ENCODE measurements at places on chromosomes 2 and 18.

GRCh38 chr2:70703900-70704549, 64.0 kb downstream of the ADD2 start:
- H3K27ac ChIP-seq: no peak overlapping the region
- peak; percentile 29 for DNase-seq
- peaks cover 2% of the 10 kb centered on the region for H3K4me1 ChIP-seq
- no peak overlapping the region for H3K4me3 ChIP-seq
- no peaks in the 10 kb centered on the region for H3K36me3 ChIP-seq
- no peaks in the 10 kb centered on the region for H3K27me3 ChIP-seq

- DNase-seq: no peak
- no peaks in the 10 kb centered on the region for H3K36me3 ChIP-seq
- no peak overlapping the region for H3K4me3 ChIP-seq
- H3K4me1 ChIP-seq: no peaks in the 10 kb centered on the region
- no peak overlapping the region for H3K27ac ChIP-seq
These were observed 176.1 kb upstream of the DLGAP1 start for GRCh38 chr18:4631239-4631638.

DNA sequence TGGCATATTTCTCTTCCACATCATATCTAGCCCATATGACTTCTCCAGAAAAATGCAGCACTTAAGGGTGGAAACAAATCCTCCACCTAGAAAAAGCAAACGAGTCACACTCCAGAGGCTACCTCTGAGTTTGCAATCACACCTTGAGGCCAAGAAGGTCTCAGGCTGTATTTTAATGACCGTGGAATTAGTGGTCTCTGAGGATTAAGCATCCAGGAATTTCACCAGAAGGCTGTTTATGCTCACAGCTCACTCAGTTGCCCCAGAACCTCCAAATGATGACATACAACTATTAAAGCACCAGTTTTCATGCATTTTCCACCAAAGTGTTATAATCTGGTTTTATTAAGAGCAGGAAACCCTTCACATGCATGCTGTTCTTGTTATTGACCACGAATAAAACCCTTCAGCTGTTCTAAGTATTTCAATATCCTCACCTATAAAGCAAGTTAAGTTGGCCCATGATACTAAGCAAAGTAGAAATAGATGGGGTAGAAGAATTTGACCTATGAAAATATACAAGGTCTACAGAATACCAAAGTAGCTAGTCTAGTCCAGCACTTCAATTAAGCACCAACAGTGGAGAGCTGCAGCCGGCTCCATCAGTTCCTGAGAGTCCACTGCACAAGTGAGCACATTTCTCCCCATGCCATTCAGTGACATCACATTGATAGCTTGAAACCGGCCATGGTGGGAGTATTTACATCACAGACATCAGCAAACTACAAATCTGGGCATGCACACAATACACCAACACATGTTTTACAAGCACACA, 39.5 kb upstream of the SLC14A1 start:
- H3K36me3 ChIP-seq: no peaks in the 10 kb centered on the region
- no peak overlapping the region for H3K4me3 ChIP-seq
- no peak overlapping the region for H3K27ac ChIP-seq
- peaks cover 8% of the 10 kb centered on the region for H3K27me3 ChIP-seq

- DNase-seq: no peak
- no peak overlapping the region for H3K4me3 ChIP-seq
- no peaks in the 10 kb centered on the region for H3K27me3 ChIP-seq
- peaks cover 2% of the 10 kb centered on the region for H3K4me1 ChIP-seq
- no peak overlapping the region for H3K27ac ChIP-seq
- H3K36me3 ChIP-seq: peaks cover 4% of the 10 kb centered on the region
These were observed 37.2 kb downstream of the ZBTB7C start for GRCh38 chr18:48371854-48372602.

GRCh38 chr2:174180165-174180724, 68.1 kb downstream of the OLA1 start:
- no peaks in the 10 kb centered on the region for H3K27me3 ChIP-seq
- H3K27ac ChIP-seq: no peak overlapping the region
- H3K4me1 ChIP-seq: peaks cover 23% of the 10 kb centered on the region
- no peak for DNase-seq
- no peak overlapping the region for H3K4me3 ChIP-seq

DNA sequence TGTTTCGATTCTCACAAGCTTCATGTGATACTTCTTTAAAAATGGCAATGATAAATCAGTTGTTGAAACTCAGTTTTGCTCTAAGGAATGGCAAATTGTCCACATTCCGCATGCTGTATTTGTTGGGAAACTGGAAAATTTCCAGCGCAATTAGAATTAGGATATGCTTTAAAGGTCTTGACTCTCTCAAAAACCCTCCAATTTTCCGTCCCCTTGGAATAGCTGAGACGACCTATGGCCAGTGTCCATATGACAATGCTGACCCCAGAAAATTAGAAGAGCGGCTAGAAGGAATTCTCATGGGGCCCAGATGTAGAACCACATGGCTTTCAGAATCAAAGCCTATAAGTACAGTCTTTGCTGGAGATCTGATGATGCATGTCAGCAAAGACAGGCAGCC, 170.8 kb downstream of the TMEM18 start:
- peaks cover 17% of the 10 kb centered on the region for H3K27me3 ChIP-seq
- H3K4me1 ChIP-seq: no peaks in the 10 kb centered on the region

- peaks cover 34% of the 10 kb centered on the region for H3K36me3 ChIP-seq
- DNase-seq: no peak
- no peaks in the 10 kb centered on the region for H3K27me3 ChIP-seq
- H3K4me3 ChIP-seq: no peak overlapping the region
These were observed 10.2 kb downstream of the SP110 start for GRCh38 chr2:230209422-230210051.

GRCh38 chr2:111627256-111627655, 256.7 kb downstream of the ANAPC1 start:
- H3K36me3 ChIP-seq: peaks cover 11% of the 10 kb centered on the region
- H3K27me3 ChIP-seq: no peaks in the 10 kb centered on the region
- H3K4me3 ChIP-seq: no peak overlapping the region
- no peak for DNase-seq
- H3K27ac ChIP-seq: no peak overlapping the region

- H3K4me3 ChIP-seq: no peak overlapping the region
- H3K27ac ChIP-seq: peak overlapping the region; percentile 27
- no peaks in the 10 kb centered on the region for H3K27me3 ChIP-seq
- DNase-seq: no peak
- peaks cover 44% of the 10 kb centered on the region for H3K4me1 ChIP-seq
These were observed 140.8 kb downstream of the SEPTIN10 start for GRCh38 chr2:109472974-109473373.

DNA sequence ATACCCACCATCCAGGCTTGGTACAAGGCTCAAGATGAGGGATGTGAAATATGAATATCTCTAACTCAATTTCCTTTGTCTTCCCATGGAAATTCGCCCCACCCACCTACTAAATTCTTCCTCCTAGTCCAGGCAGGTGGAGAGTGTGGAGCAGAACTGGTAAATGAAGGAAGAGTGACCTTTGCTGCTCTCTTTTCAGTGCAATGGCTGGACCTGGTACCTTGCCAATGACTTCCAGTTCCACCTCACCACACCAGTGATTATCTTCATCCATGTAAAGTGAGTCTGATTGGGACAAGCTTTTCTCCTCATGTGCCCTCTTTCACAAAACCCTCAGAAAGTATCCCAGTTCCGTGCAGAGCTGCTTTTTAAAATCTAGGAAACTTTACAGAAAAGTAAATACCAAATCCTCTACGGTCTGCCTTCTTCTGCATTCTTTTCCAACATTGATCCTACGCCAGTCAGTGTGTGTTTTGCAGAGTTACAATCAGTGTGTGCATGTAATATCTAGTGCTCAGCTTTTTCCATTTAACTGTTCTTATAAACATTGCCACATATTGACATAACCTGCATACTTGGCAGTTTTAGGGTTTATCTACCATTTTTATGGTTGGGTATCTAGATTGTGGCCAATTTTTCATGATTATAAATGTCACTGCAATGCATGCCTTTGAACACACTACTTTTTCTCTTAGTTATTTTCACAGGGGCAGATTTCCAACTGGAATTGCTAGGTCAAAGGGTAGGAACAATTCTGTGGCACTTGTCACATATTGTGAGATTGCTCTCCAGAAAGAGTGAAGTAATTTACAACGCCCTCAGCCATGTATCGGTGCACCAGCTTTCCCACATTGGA, 86.5 kb upstream of the SEC11C start:
- peaks cover 2% of the 10 kb centered on the region for H3K27me3 ChIP-seq
- peak overlapping the region; percentile 3 for H3K27ac ChIP-seq
- H3K4me3 ChIP-seq: no peak overlapping the region
- no peaks in the 10 kb centered on the region for H3K36me3 ChIP-seq
- no peak for DNase-seq
- H3K4me1 ChIP-seq: peaks cover 39% of the 10 kb centered on the region

DNA sequence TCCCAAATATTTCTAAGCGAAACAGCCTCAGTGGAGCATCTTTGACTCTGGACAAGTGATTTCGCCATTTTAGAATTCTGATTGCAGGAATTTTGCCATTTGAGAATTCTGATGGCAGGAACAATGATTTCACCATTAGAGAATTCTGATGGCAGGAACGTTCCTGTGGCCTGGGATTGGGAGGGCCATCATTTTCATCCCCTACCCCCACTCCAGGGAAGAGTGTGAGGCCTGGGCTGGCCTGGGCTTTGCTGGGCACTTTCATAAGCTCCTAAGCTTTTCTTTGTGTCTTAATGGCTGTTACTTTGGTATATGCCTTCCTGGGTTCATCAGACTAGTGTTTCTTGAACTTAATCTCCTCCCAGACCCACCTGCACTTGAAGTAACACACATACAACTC, 129.3 kb upstream of the EPAS1 start:
- H3K27ac ChIP-seq: no peak overlapping the region
- no peak for DNase-seq
- no peaks in the 10 kb centered on the region for H3K27me3 ChIP-seq
- no peaks in the 10 kb centered on the region for H3K36me3 ChIP-seq
- H3K4me3 ChIP-seq: no peak overlapping the region

DNA sequence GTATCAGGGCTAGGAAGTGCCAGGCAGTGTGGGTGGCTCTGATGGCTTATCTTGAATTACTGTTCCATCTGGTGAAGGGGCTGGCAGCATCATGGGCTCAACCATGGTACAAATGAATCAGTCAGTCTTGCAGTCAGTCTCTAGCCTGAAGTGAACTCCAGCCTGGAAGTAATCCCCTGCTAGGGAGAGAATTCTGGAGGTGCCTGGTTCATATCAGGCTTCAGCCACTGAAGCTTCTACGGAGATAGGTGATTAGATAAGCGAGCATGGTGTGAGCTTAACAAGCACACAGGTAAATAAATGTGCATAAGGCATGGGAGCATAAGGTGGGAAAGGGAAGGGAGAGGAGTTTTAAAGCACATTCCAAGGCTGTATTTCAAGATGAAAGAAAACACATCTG, 541.7 kb downstream of the MBD2 start:
- H3K27me3 ChIP-seq: no peaks in the 10 kb centered on the region
- H3K27ac ChIP-seq: no peak overlapping the region
- no peak for DNase-seq
- H3K36me3 ChIP-seq: no peaks in the 10 kb centered on the region

GRCh38 chr2:19426144-19426543, 67.7 kb upstream of the OSR1 start:
- H3K27ac ChIP-seq: no peak overlapping the region
- H3K36me3 ChIP-seq: no peaks in the 10 kb centered on the region
- DNase-seq: no peak
- no peaks in the 10 kb centered on the region for H3K4me1 ChIP-seq

DNA sequence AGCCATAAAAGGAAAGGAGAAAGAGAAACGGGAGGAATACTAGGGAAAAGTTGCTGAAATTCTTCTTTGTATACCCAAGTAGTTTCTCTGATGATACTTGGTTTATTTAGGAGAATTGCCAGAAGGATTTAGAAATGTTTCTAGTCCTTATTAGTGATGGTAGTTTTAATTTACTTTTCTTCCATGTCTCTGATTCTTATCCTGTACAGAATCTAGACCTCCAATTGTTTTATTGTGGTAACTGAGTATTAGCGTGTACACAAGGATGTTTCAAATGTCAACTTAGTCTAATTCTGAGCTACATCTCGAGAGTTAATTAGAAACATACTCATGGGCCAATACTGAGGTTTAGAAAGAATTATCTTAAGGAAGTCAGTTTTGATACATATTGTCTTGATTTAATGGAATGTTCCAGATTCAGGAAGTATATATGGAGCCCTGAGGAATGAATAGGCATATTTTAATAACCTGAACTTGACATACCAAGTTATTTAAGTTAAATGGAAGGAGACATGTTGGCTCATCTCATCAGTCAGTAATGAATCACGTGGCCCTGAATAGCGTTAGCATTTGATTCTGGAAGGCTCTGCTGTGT, 219.6 kb downstream of the LTBP1 start:
- H3K27ac ChIP-seq: peak overlapping the region; percentile 61
- H3K4me1 ChIP-seq: peaks cover 13% of the 10 kb centered on the region
- DNase-seq: no peak
- peaks cover 6% of the 10 kb centered on the region for H3K36me3 ChIP-seq
- H3K27me3 ChIP-seq: no peaks in the 10 kb centered on the region
- no peak overlapping the region for H3K4me3 ChIP-seq

- H3K27me3 ChIP-seq: no peaks in the 10 kb centered on the region
- no peak for DNase-seq
- peaks cover 10% of the 10 kb centered on the region for H3K36me3 ChIP-seq
- H3K27ac ChIP-seq: peak overlapping the region; percentile 22
- H3K4me3 ChIP-seq: no peak overlapping the region
These were observed 118.5 kb upstream of the RIOK3 start for GRCh38 chr18:23334569-23334968.

DNA sequence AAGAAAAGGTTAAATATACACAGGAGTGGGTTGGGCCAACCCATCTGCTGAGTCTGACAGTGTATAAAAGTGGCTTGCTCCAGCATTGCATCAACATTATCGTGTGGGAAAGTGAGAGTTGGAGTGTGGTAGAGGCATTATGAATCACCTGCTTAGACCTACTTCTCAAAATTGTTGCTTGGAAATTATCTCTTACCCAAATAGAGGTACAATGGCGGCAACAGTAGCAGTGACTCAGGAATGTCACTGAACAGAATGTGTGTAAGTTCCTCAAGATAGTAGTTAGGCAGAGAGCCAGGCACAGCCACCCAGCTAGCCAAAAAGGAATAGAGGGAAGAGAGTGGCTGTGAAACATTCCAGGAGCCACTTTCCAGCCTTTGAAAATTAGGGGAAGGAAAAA, 616.0 kb downstream of the NUP35 start:
- H3K27ac ChIP-seq: no peak overlapping the region
- no peaks in the 10 kb centered on the region for H3K27me3 ChIP-seq
- no peak for DNase-seq

GRCh38 chr2:204021290-204022081, 84.9 kb downstream of the ICOS start:
- H3K27me3 ChIP-seq: no peaks in the 10 kb centered on the region
- no peak for DNase-seq
- no peak overlapping the region for H3K4me3 ChIP-seq
- H3K36me3 ChIP-seq: no peaks in the 10 kb centered on the region
- H3K27ac ChIP-seq: no peak overlapping the region

- no peaks in the 10 kb centered on the region for H3K27me3 ChIP-seq
- peaks cover 60% of the 10 kb centered on the region for H3K4me1 ChIP-seq
- no peak for DNase-seq
- H3K36me3 ChIP-seq: no peaks in the 10 kb centered on the region
- H3K4me3 ChIP-seq: no peak overlapping the region
These were observed 3.5 kb upstream of the ATL2 start for GRCh38 chr2:38380397-38381130.
